OCI-M1 (cell line): ENCODE measurements at places on chromosomes 6 and 20.

DNA sequence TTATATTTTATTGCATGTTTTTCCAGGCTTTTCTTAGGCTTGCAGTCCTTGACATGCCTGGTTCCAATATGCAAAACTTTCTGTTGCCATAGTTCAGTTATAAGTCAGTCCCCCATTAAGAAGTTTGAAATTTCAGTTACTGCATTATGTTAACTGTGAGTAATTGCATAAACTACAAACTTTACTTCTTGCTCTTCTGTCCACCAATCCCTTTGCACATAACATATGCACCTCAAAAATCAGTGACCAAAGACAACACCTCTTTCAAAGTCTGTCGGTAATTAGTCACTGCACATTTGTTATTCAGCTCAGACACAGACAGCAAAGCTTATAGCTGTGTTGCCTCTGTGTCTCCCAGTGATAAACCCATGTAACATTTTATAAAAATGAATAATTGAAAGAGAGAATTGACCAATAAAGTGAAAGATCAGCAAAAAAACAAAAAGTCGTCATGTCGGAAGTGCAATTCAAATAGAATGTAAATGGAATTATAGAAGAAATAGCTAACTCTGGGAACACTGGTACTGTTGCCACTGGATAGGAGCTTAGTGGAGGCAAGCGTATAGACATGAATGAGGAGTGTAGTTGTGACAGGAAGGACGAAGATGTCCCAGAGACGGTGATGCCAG lies 50.3 kb upstream of the BTBD3 start:
- no peak for DNase-seq

DNA sequence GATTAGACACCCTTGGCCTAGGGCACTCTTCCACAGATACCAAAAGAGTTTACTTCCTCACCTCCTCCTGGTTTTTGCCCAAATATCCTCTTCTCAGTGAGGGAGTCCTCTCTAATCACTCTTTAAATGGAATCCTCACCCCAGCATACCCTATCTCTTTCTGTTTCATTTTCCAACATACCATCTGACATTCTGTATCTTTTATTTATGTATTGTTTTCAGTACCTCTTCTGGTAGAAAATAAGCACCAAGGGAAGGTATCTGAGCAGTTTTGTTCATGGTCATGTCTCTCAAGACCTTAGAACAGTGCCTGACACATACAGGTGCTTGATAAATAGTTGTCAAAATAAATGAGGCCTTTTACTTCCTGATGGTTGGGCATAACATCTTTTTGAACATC lies 55.1 kb downstream of the KIAA0408 start:
- DNase-seq: peak; percentile 24

- peak; percentile 10 for DNase-seq
Measured at GRCh38 chr6:33875141-33875581, 71.4 kb upstream of the MLN start.

DNA sequence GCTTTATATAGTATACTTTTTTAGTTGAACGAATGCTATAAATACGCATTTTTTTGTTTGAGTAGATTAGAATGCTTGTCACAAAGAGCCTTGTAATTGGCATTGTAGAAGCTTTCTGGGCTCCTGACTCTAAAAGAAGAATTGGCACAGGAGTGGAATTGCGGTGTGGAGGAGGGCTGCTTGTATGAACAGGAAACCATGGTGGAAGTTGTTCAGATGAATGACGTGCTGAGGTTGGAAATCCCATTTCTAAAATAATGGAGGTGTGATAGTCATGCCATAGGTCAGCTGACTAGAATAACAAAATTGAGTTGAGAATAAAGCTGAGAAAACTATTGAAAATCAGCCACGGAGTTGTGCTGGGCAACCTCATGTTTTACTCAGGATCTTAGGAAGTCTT lies 174.9 kb downstream of the QKI start:
- DNase-seq: no peak

GRCh38 chr6:169019111-169019510 lies 234.5 kb downstream of the THBS2 start:
- no peak for DNase-seq

DNA sequence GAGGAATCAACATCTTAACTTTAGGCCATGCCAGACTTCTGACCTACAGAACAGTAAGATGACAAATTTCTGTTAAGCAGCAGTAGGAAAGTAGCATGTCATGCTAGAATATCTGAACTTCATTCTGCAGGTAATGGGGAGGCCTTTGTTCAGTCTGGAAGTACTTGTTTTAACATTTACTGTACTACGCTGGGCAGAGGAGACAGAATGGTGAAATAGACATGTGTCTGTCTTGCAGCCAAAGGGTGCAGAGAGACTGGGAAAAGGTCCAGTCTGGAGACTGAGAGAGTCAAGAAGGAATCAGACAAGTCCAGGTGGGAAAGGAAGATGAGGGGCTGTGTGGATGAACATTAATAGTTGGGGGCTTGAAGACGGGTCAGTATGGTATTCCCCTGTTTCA lies 17.5 kb upstream of the ZBTB2 start:
- no peak for DNase-seq

DNA sequence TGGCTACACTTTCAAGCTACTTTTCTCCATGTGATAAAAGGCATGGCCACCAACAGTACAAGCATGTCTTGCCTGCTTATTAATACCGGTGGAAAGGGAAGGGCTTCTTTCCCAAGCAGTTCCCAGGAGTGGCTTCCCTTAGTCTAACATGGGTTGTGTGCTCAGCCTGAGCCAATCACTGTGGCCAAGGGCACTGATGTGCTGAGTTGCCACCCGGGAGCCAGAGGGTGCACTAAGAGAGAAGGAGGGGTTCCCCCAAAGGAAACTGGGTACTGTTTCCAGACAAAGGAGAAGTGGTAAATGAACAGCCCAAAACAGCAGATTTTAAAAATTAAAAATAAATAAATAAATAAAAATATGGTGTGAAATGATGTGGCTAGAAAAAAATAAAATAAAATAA lies 68.5 kb downstream of the BANF2 start:
- no peak for DNase-seq

DNA sequence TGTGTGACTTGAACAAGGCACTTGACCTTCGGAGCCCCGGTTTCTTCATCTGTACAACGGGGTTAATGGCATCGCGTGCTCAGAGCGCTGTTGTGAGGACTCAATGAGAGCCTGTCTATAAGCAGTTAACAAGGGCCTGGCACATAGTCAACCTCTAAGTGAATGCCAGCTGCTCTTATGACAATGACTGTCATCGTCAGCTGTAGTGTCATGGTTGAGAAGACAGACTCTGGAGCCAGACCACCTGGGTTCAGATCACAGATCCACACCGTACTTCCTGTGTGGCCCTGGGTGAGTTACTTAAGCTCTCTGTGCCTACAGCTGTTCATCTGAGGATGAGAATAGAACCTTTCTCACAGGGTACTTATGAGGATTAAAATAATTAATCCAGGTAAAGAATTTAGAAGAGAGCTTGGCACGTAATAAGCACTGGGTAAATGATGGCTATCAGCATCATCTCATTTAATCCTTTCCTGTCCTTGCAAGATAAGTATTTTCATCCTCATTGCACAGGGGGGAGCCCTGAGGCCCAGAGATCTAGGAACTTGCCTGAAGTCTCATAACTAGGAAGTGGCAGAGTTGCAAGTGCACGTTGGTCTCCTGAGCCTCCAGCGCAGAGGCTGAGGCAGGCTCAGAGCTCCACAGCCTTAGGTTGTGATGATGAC lies 105.3 kb downstream of the EYA2 start:
- DNase-seq: no peak

GRCh38 chr6:73768558-73768957 lies 72.6 kb downstream of the CD109 start:
- DNase-seq: peak; percentile 42
